ENCODE measurements at places on chromosomes 12 and 14.
A peak's percentile ranks its signal among the peaks of the same experiment; 100 is the strongest.

- no peak for DNase-seq
These were observed 21.4 kb upstream of the TMEM106C start for GRCh38 chr12:47941871-47942613.

- no peak for DNase-seq
These were observed 2.5 kb upstream of the CCND2 start for GRCh38 chr12:4270831-4271716.

DNA sequence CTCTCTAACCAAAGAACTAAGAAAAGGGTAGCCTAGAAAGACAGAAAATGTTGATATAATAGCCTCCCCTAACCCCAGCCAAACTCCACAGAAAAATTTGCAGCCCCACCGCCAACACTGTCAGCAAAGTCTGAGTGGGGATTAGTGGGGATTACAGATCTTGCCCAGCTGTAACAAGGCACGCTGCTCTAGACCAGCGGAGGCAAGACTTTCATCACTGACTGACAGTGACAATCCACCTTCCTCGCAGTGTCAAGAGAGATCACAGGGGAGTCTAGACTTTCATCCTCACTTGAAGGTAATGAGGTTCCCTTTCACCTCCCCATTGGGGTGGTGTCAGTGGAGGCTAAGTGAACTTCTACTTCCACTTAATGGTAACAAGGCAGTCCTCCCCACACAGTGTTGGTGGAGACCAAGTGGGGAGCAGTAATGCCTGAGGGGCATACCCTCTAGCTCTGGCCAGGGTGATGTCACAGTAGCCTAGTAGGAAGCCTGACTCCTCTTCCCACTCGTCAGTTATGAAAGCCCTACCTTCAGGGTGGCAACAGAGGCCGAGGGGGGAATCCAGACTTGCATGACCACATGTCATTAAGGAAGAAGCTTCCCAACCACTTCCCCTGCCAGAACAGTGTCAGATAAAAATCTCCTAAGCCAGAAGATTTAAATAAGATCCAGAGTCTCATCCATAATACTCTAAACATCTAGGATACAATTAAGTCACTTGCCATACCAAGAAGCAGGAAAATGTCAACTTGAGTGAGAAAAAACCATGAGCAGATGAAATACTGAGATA, 91.7 kb upstream of the RASSF8 start:
- peak; percentile 26 for DNase-seq

GRCh38 chr12:6868211-6869048, 1.1 kb downstream of the TPI1 start:
- DNase-seq = no peak

GRCh38 chr14:79260406-79260805, 950.9 kb downstream of the DIO2 start:
- DNase-seq = no peak

GRCh38 chr12:132695431-132695830, 8.0 kb downstream of the PXMP2 start:
- no peak for DNase-seq

GRCh38 chr12:57783466-57783801, 847 bp downstream of the TSFM start:
- no peak for DNase-seq

DNA sequence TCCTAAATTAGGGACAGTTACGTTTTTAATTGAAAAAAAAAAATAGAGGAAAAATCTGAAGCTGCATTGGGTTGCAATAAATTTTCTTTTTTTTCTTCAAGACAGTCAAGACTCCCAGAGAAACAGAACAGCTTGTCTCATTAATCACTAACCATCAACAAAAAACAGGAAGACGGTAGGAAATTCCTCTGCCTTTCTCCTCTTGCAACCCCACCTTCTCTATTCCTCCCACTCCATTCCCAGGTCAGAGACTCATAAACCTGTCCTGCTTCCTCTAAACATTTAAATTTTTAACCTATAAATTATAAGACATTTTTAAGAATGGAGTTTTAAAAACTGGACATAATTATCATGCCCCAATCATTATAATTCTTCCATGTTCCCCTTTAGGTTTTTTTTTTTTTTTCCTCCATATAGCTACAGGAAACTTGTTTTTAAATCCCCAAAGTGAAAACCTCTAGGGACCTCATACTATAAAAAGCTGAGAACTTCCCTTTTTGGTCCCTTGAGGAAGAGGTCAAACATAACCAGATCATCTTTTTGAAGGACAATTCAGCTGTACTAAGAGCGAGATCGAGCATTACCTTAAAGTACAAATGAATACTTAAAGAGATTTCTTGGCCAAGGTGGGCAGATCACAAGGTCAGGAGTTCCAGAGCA, 36.0 kb downstream of the CPM start:
- DNase-seq = no peak

- DNase-seq = no peak
These were observed 116.6 kb upstream of the C14orf180 start for GRCh38 chr14:104462651-104463630.

GRCh38 chr12:47391566-47391965, 311.8 kb upstream of the AMIGO2 start:
- no peak for DNase-seq

DNA sequence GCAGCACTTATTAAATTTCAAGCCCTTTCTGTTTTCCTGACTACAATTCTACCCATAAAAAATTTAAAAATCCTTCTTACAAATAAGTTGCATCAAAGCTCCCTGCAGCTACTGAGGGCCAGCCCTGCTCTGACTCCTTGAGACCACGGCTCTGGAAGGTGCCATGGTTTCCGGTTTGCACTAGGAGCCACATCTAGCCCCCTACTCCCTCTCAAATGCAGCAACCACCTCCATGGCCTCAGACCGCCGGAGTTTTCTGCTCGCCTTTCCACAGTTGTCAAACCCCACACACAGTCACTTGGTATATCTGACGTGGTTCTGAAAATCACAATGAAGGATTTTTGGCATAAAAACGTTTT, 30.1 kb downstream of the P2RX4 start:
- no peak for DNase-seq

GRCh38 chr14:106875503-106875902, 1349.1 kb downstream of the TMEM121 start:
- DNase-seq = no peak

DNA sequence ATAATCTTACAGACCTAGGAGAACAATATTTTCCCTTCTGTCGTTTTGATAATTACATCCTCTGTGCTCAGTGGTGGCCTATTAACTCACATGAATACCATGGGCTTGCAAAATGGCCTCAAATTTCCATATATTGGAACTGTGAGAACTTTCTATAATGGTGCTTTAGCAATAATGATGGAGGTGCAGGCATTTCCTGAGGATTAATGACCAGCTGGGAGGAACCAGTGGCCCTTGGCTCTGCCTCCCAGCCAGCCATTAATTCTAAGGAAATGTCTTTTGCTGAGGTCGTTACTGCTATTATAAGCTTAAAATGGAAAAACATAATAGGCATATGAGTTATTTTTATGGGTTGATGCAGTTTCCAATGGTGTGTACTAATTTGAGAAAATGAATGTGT, 33.6 kb downstream of the HMGA2 start:
- DNase-seq = no peak

DNA sequence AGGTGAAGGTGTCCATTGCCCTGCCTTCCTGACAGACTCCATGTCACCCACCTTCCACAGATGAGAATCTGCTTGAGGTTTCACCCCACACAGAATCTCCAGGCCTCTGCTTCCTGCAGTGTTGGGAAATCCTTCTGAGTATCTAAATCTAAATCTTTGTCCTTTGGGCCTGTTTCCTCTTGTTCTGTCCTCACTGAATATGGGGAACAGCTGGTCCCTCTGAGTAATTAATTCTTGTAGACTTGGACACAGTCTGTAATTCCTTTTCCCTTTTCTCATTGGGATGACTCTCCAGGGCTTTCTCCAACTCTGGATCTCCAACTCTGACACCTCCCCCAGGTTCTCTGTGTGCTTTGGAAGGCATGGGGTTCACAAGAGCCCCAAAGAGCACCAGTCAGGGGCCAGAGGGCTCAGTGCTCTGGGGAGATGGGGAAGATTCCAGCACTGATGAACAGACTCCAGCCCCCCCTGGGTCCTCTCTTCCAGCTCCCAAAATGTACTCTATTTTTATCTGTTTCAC, 2.3 kb upstream of the ACVRL1 start:
- DNase-seq = peak; percentile 79

GRCh38 chr12:105398930-105399329, 68.4 kb downstream of the C12orf75 start:
- DNase-seq = no peak

DNA sequence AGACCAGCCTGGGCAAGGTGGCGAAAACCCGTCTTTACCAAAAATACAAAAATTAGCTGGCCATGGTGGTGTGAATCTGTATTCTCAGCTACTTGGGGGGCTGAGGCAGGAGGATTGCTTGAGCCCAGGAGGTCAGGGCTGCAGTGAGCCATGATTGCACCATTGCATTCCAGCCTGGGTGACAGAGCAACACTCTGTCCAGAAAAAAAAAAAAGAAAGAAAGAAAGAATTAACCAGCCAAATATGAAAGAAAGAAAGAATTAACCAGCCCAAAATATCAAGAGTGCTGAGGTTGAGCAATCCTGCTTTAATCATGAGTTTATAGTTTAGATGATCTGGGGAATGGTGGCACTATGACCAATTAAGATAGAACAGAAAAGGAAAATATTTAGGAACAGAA, 3.5 kb upstream of the ACTN1 start:
- no peak for DNase-seq

DNA sequence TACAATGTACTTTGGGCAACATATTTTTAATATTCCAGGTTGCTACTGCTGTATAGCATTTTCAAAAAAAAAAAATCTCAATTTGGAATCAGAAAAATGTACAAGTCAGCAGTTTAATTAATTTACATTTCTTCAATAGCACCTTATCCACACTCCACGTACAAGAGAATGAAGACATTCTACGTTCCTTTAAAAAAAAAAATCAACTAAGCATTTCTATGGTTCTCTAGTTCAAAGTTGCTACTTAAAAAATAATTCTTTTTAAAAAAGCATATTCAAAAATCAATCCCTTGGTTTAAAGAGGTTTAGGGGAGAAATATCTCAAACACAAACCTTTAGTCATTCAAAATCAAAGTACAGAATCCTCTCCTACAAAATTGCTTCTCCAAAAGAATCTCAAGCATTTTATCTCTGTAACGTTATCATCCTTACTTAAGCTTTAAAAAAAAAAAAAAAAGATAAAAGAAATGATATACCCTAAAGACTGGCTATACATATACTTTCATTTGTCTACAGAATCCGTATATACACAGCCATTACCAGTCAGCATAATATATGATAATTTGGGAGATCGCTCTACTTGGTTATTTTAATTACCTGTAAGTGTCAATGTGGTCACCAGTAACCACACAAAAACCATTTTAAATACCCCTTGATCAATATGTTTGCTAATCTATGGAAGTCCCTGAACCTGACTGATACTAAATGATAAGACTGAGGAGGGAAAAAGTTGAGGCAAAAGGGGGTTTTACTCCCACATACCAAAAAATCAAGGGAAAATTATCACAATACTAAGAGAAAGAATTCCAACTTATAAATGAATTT, 2.7 kb downstream of the MED13L start:
- no peak for DNase-seq

- no peak for DNase-seq
These were observed 46.4 kb upstream of the BMP4 start for GRCh38 chr14:54003064-54003463.

- DNase-seq = no peak
These were observed 132.8 kb upstream of the BTG1 start for GRCh38 chr12:92278378-92278828.

DNA sequence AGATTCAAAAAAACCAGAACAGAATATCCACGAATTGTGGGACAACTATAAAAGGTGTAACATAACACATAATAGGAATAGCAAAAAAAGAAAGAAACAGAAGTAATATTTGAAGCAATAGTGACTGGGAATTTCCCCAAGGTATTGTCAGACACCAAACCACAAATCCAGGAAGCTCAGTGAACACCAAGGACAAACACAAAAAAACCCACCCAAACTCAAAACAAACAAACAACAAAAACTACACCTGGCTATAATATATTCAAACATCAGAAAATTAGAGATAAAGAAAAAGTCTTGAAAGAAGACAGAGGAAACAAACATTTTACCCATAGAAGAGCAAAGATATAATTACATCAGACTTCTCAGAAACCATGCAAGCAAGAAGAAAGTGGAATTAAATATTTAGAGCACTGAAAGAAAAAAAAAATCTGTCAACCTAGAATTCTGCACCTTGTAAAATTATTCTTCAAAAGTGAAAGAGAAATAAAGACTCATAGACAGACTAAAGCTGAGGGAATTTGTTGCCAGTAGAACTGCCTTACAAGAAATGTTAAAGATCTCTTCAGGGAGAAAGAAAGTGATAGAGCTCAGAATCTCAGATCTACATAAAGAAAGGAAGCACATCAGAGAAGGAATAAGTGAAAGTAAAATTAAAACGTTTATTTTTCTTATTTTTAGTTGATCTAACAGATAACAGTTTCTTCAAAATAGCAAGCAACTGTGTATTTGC, 12.1 kb upstream of the HMGA2 start:
- DNase-seq = no peak

DNA sequence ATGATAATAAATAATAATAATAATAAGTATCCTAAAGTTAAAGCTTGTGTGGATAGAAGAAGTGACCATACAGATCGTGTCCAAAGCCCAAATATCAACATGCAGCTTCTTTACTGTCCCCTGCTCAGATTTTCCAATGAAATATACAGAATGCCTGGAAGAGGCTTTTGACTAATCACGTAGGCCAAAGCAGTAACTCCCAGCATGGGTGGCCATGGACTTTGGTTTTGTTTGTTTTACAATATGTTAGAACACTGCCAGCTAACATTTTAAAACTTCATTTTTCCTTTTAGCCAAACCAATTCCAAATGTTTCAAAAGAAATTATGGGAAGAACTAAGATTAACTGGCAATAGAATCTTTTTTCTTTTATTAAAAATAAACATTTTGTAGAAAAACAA, 400.0 kb upstream of the FLRT2 start:
- DNase-seq = no peak

DNA sequence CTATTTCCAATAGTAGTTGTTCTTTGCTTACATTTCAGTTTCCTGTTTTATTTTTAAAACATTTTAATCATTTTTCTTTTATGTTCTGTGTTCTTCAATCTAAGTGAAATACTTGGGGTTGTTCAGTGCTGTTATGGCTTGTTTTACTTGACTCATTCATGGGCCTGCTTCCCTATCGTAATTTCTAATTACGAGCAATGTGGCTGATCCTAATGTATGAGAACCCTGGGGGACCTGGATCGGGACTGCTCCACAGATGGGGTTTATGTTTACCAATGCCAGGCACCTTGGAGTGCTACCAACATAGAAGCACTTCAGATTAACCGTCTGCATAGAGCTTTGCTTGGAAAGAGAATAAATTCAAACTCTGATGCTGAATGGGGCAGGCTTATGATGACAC, 29.8 kb downstream of the TECPR2 start:
- peak; percentile 47 for DNase-seq

- peak; percentile 91 for DNase-seq
These were observed 14.9 kb upstream of the IRF2BPL start for GRCh38 chr14:77043177-77043983.

DNA sequence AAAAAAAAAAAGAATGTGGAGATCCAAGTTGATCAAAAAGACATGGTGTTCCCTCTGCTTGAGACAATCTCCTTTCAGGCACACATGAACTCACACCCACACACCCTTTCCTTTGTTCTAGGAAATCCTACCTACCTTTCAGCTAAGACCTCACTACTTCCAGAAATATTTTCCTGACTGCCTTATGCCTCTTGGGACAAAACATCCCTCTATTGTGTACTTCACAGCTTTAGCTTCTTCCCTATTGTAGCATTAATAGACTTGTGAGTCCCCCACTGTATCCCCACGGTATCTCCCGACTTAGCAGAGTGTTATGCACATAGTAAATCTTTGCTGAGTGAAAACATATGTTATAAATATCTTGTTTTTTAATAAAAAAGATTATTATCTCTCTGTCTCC, 44.9 kb upstream of the AEBP2 start:
- DNase-seq = no peak

GRCh38 chr12:107328442-107329133, 235.2 kb upstream of the CRY1 start:
- no peak for DNase-seq

Measured in GM04504 (cell line).